CD4-positive, alpha-beta T cell treated with Interleukin-6 for 4 hours (primary cell): ENCODE measurements at places on chromosomes 5 and 9.

- DNase-seq = no peak
These were observed 266.2 kb downstream of the TRIM32 start for GRCh38 chr9:116953271-116953670.

DNA sequence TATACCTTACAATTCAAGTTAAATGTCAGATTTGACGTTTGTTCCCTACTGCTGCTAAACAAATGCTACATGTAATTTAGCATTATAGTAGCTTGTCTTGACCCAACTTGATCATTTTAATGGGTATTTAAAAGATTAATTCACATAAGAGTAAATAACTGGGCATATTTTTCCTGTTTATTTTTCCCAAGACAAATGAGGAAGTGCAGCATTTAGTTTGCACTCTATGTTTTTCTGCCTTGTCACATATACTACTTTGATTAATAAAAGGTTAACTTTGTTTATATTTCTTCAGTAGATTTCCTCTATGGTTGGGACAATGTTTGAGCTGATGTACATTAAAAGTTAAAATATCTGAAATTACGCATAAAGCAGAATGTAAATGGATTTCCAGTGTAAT lies 641.8 kb downstream of the PRR16 start:
- no peak for DNase-seq

GRCh38 chr5:111099058-111099778 lies 7.1 kb downstream of the WDR36 start:
- DNase-seq = no peak

- DNase-seq = no peak
These were observed 204.0 kb upstream of the PRDM9 start for GRCh38 chr5:23303435-23303834.

DNA sequence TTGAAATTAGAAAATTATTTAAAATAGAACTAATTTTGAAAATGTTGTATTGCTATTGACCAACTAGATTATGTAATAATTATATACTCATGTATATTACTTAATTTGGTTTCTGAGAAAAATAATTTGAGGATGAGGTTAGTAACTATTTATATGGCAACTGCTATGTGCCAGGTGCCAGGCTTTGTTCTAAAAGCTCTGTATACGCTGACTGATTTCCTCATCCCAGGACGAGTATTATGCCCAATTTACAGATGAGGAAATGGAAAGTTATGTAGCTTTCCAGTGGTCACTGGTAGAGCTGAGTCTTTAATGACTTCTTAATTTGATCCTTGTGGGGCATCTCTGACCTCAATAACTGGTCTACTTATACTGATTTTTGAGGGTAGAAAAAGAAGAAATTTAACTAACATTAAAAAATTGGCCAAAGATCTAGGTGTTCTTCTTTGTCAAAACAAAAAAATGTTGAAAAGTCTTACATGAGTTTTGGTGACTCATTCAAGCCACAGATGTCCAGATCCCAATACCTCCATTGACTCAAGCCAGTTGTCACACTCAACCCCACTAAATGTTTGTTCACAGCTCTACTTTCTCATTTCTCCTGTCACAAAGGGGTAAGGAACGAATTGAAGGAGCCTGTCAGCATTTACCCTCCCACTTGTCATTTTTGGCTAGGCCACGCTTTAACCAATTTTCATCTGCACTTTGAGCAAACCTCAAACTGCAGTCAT lies 228.1 kb upstream of the MEF2C start:
- DNase-seq = no peak

DNA sequence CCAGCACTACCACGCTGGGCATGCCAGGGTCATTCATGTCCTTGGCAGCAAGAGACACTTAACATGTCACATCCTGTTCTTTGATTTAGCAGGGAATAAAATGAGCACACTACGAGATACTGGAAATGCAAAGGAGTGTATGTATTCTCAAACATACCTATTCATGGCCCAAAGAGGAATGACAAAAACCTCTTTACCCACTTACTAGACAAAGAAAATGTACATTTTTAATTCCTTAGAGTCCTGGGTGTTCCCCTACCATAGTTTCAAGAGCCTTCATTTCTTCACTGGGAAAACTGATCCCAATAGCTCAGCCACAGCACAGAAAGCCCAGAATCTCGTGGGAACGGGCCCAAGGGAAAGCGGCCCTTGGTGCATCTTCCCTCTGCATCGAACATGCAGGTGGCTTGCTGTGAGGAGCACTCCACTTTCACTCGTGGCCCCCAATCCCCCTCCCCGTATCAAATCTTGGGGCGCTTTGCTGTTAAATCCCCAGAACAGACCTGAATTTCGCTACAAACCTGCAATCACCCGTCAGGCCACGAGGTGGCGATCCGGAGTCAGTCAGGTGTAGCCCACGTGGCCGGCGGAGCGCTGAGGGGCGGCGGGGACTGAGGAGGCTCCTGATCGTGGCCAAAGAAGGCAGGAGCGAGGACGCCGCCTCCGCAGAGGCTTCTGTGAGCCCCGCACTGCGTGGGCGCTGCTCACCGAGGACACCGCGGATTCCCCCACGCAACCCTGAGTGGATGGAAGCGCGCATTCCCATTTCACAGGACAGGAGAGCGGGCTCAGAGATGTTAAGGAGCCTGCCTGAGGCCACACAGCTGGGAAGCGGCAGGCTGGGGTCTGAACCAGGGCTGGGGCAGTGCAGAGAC lies 91.4 kb downstream of the LMX1B start:
- peak; percentile 90 for DNase-seq

GRCh38 chr5:36298552-36298951 lies 3.1 kb downstream of the RANBP3L start:
- no peak for DNase-seq

DNA sequence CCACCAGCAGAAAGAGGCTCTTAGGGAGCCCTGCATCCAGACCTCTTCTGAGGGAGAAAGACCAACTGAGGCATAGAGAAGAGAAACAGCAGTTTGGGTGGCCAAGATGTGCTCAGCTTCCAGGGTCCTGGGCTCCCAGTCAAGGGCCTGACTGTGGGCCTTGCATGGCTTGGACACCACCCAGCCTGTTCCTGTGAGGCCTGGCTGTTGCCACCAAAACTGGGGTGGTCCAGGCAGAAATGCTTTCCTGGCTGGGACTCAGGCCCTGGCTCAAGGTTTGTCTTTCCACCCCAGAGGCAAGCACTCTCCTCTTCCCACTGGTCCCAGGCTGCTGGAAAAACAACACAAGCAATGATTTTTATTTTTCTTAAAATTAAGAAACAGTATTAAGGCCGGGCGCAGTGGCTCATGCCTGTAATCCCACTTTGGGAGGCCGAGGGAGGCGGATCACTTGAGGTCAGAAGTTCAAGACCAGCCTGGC lies 13.3 kb downstream of the MYOZ3 start:
- DNase-seq = no peak

DNA sequence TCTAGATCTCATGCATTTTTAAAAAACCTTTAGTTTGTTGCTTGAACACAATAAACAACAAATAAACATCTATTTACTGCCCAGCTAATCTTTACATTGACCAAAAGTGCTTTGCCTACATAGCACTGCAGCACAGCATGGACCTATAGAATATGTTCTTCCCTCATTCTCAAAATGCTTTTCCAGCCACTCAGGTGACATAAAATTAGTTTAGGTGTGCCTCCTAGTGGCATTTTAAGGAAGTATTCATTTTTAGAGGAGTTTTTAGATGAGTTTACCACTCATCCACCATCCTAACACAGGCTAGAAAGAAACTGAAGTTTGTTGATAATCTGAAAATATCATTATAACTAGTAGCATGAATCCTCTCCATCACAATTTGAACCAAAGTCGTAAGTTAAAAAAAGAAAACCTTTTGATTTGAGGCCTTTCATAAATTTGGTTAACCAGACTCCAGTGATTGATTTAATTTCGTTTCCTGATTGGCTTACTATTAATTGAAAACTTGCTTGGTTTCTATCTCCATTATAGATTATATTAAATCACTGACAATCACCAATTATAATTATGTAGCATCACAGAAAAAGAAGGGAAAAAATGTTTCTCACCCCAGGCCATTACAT lies 12.6 kb downstream of the PLGRKT start:
- DNase-seq = no peak

DNA sequence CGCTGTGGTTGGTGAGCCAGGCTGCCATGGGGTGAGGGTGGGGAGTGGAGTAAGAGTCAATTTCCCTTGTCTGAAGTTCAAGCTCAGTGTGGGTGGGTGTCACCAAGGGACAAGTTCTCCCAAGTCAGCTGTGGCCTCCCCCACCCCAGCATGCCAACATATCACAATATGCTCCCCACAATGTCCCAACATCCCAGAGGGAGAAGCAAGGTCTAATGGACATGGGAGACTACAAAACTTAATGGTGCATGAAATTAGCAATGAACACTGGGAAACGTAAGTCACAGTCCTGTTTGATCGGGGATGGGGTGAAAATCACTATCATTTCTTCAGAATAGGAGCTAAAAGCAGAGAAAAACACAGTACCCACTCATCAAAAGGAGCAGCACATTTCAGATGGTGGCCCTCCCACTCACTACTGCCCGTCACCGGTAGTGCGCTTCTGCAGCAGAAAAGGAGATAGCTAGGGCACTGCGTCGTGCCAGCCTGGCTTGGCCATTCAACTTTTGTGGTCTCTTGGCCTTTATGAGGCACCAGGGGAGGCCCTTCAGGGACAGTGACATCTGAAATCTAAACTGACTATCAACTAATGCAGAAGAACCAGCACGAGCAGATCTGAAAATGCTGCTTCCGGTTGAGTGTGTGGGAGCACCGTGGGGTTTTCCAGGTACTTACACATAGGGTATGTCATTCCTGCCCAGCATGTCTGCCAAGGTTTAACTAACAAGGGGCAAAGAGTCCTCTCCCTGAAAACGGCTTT lies 20.5 kb upstream of the NDFIP1 start:
- DNase-seq = peak; percentile 23

- DNase-seq = no peak
These were observed 42.8 kb upstream of the RPS23 start for GRCh38 chr5:82320966-82321365.

GRCh38 chr5:148306446-148306845 lies 5.8 kb upstream of the SPINK7 start:
- DNase-seq = no peak
